Activated CD8-positive, alpha-beta memory T cell treated with anti-CD3 and anti-CD28 coated beads for 1 hour (primary cell): ENCODE measurements at places on chromosomes 2 and 18.

DNA sequence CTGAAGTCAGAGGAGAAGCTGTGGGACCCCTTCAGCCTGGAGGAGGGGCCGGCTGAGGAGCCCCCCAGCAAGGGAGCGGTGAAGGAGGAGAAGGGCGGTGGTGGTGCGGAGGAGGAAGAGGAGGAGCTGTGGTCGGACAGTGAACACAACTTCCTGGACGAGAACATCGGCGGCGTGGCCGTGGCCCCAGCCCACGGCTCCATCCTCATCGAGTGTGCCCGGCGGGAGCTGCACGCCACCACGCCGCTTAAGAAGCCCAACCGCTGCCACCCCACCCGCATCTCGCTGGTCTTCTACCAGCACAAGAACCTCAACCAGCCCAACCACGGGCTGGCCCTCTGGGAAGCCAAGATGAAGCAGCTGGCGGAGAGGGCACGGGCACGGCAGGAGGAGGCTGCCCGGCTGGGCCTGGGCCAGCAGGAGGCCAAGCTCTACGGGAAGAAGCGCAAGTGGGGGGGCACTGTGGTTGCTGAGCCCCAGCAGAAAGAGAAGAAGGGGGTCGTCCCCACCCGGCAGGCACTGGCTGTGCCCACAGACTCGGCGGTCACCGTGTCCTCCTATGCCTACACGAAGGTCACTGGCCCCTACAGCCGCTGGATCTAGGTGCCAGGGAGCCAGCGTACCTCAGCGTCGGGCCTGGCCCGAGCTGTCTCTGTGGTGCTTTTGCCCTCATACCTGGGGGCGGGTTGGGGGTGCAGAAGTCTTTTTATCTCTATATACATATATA lies 46.0 kb downstream of the BOLA3 start:
- DNase-seq, result no peak

- no peak for DNase-seq
These were observed 12.5 kb upstream of the CABYR start for GRCh38 chr18:24126155-24126961.

DNA sequence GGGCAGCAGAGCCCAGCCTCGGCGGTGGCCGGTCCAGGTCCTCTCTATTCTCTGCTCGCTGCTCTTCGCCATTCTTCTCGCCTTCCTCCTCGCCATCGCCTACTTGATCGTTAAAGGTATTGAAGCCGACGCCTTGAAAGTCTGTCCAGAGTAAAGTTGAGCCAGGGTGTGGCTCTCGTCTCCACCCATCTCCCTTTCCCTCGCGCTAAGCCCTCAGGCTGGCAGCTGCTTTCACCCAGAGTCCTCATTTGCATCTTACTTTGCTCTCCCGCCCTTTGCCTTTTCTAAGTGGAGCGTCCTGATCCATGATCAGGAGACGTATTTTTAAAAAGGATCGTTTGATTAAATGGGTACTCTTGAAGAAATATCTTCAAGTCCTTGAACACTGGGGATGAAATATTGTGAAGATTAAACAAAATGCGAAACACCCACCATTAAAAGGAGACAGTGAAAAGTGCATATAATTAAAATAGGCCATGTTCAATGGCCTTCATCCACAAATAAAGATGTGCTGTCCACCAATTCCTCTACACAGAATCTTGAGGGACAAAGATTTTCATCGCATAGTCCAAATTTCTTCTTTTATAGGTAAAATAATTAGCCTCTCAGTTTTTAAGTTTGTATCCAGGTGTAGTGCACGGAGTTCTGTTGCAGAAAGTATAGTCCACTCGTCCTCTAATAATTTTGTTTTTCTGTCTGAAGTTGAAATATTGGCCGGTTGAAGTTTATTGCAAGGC lies 657 bp downstream of the ARL6IP6 start:
- DNase-seq, result no peak

GRCh38 chr2:202613479-202613878 lies 21.3 kb upstream of the FAM117B start:
- DNase-seq, result no peak

- DNase-seq, result no peak
These were observed 978 bp upstream of the TUBA4A start for GRCh38 chr2:219254590-219255201.

DNA sequence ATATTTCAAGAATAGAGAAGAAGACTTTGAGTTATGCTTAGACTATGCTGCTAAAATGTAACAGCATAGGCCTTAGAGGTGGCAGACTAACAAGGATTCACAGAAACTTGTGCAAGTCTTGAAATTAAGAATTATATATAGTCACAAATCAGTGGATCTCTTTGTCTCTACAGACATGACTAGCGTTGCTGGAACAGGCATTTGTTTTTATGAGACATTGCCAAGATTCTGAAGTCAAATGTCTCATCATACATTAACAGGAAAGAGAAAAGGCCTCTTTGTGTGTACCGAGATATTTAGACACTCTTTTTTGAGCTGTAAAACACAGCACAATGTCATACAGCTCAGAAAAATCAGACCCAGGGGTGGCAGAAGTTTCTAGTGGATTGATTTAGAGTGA lies 207.1 kb downstream of the TMX3 start:
- no peak for DNase-seq

GRCh38 chr2:97739020-97739892 lies 25.9 kb downstream of the ZAP70 start:
- DNase-seq, result no peak

DNA sequence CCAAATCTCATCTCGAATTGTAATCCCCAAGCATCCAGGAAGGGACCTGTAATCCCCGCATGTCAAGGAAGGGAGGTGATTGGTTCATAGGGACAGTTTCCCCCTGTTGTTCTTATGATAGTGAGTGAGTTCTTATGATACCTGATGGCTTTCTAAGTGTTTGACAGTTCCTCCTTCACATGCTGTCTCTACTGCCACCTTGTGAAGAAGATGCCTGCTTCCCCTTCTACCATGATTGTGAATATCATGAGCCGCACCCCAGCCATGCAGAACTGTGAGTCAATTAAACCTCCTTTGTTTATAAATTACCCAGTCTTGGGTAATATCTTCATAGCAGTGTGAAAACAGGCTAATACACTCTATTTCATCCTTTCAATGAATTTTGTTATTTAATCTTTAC lies 446.7 kb downstream of the RNF144A start:
- DNase-seq, result no peak

GRCh38 chr18:54616220-54616848 lies 25.3 kb downstream of the DYNAP start:
- DNase-seq, result no peak

DNA sequence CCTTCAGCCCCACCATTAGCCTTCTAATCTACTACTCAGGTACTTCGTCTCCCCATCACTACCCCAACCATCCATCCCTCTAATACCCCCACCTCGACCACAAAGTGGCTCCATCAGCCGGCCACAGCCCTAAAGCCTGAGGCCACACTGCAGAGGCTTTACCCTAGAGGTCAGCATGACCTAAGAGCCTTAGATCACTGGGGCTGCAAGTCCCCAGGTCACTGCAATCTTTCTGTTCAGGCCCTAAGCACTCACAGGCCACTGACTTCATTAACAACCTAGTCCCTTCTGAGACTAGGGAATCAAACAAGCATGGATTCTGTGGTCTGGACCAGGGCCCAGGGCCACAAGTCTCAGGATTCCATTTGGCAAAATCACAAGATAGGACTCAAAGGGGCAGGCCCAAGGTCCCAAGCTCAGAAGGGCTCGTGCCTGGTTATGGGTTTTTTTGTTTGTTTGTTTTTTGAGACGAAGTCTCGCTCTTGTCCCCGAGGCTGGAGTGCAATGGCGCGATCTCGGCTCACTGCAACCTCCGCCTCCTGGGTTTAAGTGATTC lies 37.0 kb upstream of the PKDCC start:
- DNase-seq, result no peak

GRCh38 chr2:65727381-65727780 lies 295.0 kb upstream of the SPRED2 start:
- DNase-seq, result no peak

DNA sequence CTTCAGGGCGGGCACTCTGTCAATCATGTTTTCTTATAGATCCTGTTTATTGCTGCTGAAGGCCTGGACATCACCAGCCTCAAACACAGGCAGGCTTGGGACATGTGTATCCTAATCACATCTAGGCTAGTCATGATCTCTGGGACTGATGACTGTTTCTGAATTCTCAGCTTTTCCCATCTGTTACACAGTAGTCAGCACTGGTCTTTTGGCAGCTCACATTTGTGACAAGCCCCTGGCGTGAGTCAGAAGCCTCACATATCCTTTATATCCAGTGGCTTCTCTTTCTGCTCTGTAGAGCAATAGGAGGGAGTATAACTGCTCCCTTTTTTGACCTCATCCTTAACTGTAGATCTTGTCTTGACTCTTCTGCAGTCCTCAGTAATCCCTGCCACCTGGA lies 4.5 kb downstream of the SEMA4F start:
- DNase-seq, result no peak

- DNase-seq, result no peak
These were observed 6.2 kb upstream of the ING5 start for GRCh38 chr2:241695651-241696050.

- no peak for DNase-seq
These were observed 56.2 kb downstream of the STRADB start for GRCh38 chr2:201507725-201508124.

GRCh38 chr2:64750001-64750816 lies 96.5 kb upstream of the SERTAD2 start:
- no peak for DNase-seq

DNA sequence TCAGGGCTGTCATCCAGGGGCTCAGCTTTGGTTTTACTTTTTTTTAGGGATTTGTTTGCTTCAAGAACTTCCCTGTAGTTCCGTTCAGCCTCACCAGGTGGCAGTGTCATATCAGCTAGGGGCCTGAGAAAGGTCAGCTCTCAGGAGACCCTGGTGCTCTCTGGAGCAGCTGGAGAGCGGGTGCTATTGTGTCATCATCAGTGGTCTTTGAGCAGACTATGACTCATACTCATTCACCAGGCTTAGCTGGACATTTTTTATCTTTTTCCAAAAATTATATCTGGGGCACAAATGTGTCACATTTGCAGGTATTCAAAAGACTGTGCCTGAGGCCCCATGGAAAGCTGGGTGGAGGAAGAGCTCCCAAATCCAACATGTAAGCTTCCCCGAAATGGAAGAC lies 24.4 kb downstream of the ZNF892 start:
- DNase-seq, result no peak

DNA sequence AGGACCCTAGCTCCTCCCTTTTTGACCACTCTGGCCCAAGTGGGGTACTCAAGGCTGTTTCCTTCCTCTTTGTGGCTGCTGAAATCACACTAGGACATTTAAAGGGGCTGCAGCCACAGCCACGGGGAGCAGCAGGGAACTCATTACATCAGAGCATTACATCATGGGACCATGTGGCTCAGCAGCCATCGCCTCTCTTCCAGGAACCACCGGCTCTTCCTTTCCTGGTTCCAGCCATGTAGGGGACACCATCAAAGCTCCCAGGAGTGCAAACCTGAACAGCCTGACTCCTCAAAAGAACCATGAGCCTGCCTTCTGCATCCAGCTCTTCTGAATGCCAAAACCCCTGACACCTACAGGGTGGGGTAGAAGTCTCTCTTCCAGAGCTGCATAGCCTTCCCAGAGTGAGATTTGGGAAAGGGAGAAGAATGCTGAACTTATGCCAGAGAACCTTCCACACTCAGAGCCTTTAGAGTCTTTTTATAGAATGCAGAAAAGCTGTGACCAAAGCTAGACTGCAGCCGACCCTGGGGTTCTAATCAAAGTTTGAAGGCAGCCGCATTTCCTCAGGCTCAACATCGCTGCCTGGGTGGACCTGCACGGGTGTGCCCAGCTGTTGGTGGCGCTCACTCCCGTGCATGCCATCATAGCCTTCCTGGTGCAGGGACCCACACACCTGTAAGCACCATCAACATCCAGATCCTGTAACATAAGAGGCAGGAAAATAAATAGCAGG lies 121.7 kb downstream of the KLHL29 start:
- DNase-seq, result no peak

DNA sequence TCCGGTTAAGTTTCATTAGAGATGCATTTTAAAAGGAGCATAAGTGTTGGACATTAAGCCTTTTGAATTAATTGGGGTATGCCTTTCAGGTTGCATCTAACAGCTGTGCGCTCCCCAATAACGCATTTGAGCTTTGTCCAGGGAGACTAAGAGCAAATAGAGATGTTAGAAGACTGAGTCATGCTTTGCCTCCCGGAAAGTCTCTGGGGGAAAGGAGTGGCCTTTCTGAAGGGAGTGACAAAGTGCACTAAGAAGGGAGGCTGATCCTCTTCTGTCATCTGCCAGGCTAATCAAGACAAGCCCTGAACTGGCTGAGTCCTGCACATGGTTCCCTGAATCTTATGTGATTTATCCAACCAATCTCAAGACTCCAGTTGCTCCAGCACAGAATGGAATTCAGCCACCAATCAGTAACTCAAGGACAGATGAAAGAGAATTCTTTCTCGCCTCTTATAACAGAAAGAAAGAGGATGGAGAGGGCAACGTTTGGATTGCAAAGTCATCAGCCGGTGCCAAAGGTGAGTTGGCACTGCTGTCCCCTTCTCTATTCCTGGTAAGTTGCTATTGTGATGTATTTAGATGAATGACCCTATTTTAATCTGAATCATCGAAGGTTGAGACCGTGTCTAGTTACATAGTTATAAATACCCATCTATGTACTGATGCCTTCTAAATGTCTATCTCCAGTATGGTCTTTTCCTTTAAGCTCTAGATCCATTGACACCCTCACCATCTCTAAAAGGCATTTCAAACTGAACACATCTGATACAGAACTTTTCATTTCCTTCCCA lies 12.1 kb downstream of the TTL start:
- no peak for DNase-seq

DNA sequence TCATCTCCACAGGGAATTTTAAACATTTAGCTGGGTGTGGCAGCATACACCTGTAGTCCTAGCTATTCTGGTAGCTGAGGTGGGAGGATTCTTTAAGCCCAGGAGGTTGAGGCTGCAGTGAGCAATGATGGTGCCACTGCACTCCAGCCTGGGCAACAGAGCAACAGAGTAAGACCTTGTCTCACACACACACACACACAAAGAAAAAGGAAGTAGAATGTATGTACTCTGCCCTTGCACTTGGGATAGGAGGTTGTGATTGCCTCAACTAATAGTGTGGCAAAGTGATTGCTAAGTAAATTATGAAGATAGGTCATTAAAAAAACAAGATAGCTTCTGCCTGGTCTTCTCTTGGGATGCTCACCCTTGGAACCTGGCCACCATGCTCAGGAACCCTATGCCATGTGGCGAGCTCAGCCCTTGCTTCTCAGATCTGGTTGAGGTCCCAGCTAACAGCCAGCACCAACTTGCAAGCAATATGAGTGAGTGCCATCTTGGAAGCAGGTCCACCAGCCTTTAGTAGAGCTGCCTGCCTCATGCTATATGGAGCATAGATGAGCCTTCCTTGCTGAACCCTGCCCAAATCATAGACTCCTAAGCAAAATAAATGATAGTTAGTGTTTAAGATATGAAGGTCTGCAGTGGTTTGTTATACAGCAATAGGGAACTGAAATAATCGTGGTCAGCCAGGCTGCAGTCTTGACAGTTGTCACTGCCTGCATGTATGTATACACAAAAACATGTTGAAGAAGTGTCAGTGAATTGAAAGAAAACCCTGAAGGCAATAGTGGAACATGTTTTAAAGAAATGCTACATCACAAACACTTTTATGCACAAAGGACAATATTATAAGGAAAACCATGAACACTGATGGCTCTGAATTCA lies 30.1 kb upstream of the PNO1 start:
- DNase-seq, result no peak

GRCh38 chr2:68907920-68908253 lies 36.7 kb upstream of the BMP10 start:
- DNase-seq, result no peak
